ENCODE measurements at places on chromosomes 1 and 21.
A peak's percentile ranks its signal among the peaks of the same experiment; 100 is the strongest.

GRCh38 chr1:116152577-116152943 lies 41.4 kb downstream of the MAB21L3 start:
- DNase-seq: no peak

DNA sequence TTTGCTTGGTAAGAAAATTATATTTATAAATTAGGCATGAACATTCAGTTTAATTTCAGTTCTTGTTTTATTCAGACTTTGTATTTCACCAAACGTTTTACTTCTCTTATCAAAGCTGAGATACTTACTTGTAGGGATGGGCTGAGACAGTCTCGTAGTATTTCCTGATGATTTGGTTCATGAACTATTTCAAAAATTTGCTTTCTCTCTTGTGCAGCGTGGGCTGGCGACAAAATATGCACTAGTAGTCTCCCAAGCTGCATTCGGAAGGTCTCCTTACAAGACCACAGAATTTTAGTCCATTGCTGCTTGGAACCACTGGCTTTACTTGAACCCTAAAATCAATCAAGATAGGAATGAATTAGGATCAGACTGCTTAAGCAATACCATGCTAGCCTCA lies 91.7 kb upstream of the GNG4 start:
- DNase-seq: no peak

GRCh38 chr1:15797614-15798390 lies 9.6 kb downstream of the UQCRHL start:
- no peak for DNase-seq

DNA sequence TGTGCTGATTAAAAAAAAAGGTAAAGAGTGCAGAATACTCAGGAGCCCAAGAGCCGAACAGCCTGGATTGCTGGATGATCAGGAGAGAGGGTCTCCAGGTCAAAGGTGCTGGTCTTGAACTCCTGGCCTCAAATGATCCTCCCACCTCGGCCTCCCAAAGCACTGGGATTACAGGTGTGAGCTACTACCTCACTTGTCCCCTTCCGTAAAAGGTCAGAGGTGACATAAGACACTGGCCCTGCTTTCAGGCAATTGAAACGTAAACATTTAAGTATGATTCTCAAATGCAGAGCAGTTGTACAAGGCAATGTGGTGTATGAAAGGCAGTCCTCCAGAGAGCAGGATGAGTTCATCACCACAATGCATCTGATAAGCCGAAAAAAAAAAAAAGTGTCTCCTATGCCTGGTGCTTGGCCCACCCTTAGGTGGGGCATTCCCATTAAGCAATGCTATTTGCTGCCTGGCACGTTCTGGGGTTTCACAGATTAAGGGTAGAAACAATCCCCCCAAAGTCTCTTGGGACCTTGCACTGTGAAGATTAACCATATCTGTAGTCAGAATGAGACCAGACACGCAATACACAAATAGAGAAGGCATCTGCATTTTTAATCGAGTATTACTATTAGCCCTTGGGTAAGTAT lies 47.7 kb downstream of the PARP1 start:
- DNase-seq: no peak

GRCh38 chr1:165073185-165074007 lies 283.1 kb downstream of the LMX1A start:
- DNase-seq: peak; percentile 47

DNA sequence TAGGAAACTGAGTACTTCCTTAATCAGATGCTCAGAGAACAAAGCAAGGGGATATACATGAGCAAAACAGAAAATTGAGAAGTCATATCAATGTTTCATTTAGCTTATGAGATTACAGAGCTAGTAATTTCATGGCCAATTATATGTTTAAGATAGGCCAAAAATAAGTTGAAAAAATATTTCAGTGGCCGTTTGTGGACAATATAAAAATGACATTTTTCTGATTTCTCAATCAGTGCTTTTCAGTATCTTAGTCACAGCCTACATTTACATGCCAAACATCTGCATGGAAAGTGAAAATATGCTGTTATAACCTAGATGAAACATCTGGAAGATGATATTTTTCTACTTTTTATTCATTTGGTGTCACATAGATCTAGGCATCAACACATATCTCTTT lies 192.5 kb downstream of the HLX start:
- no peak for DNase-seq

GRCh38 chr1:88595355-88596002 lies 88.6 kb upstream of the PKN2 start:
- no peak for DNase-seq

- no peak for DNase-seq
Observed at GRCh38 chr1:44628962-44629756, 45.1 kb downstream of the TMEM53 start.

- DNase-seq: no peak
Observed at GRCh38 chr1:5634893-5635292, 357.3 kb downstream of the NPHP4 start.

DNA sequence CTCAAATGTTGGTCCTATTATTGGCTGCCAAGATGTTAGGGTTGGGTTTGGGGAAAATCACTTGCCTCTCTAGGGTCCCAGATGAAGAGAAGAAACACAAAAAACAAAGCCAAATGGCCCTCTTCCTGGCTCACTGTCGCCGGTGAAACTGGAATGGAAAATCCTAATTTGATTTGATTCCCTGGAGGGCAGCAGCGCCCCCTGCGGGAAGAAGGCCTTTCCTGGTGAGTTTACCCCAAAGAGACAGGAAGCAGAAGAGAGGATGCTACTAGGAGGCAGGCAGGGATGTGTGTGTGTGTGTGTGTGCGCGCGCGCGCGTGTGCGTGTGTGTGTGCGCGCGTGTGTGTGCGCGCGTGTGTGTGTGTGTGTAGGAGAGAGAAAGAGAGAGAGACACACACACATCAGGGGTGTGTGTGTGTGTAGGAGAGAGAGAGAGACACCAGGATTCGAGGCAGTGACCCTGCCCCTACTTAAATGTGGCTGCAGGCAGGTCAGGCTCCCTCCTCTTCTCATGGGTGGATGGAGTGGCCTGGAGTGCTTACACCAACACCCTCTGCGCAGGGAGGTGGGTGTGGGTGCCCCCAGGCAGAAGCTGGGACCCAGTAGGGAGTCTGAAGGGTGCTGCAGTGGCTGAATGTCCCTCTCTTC lies 3.1 kb upstream of the SELENON start:
- peak; percentile 71 for DNase-seq

- DNase-seq: no peak
Observed at GRCh38 chr1:25549273-25550154, 6.1 kb downstream of the LDLRAP1 start.

DNA sequence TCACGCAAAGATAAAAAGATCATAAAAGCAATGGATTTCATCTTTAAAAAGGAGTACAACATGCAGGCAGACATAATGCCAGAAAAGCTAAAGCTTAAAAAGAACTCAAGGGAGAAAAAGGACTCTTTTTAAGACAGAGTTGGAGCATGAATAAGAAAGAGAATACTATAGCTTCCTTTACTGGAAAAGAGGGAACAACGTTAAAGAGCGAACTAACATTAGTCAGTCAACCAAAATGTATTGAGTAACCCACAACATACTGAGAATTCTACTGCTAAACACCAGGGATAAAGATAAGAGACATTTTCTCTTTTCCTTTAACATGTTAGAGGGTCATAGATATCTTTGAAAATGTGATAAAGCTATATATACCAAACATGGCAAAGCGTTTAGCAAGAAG lies 182.0 kb downstream of the DUSP10 start:
- DNase-seq: no peak

GRCh38 chr1:59714966-59715365 lies 99.8 kb upstream of the HOOK1 start:
- DNase-seq: no peak

DNA sequence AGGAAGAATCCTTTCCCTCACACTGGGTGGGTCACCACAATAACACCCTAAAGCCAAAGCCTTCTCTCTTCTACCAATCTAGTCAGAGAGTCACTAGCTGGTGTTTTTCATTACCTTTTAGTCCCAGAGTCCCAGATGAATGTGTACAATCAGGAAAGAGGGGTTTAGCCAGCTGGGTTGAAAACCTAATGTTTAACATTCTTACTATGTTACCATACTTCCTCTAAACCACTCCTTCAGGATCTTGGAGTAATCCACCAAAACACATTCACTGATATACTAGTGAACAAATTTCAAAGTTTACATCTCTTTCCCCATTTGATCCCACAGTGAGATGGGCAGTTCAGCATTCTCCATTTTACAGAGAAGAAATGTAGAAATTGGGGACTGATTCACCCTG lies 9.7 kb downstream of the LPAR3 start:
- no peak for DNase-seq

- DNase-seq: no peak
Observed at GRCh38 chr1:245301162-245301580, 146.4 kb downstream of the KIF26B start.

- DNase-seq: peak; percentile 57
Observed at GRCh38 chr1:221897321-221897721, 155.4 kb upstream of the DUSP10 start.

- no peak for DNase-seq
Observed at GRCh38 chr1:57157818-57158603, 192.2 kb upstream of the C8B start.

- DNase-seq: peak; percentile 87
Observed at GRCh38 chr1:2108213-2108876, 58.1 kb downstream of the PRKCZ start.

- no peak for DNase-seq
Observed at GRCh38 chr1:5010656-5011055, 356.2 kb downstream of the AJAP1 start.

GRCh38 chr1:217917281-217917887 lies 286.2 kb downstream of the SPATA17 start:
- no peak for DNase-seq

All from SK-N-SH (cell line).